ENCODE measurements at places on chromosomes 5 and 9.

- DNase-seq: no peak
These were observed 160.8 kb downstream of the CEMIP2 start for GRCh38 chr9:71607461-71607881.

DNA sequence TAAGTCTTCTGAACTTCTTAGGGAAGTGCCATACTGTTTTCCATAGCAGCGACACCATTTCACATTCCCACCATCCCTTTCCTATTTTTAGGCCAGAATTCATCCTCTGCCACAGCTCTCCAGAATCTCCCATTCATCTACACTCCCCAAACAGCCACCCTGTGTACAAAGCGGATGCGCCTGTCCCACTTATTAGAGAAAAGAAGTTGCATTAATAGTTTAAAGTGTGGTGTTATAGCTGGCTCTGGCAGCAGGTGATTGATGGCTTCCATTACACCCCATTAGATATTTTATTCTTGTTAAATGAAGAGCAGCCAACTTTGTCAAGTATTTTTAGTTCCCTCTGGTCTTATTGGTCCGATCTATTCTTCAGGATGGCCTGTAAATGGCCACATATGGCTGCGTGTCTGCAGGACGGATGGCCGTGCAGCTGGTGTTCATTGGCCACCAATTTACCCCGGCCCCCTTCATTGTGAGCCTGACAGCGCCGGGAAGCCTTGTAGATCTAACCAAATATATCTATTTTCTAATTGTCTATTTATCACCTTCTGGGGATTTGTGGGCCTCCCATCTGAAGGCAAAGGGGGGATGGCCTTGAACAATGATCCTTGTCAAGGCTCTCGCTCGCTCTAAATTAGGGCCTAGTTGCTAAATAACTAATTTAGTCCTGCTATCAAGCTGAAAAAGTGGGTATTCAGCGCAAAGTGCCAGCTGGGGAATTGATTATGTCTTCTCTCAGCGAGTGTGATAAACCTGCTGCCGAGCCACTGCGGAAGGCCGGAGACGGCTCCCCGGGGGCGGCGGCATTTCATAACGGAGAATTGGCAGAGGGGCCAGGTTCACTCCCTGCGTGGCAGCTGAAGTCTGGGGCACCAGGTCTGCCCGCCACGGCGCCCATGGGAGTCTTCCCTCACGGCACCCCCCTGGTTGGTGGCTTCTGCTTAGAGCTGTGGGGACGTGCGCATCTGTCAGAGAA is 141.1 kb downstream of the MELK start:
- DNase-seq: no peak

DNA sequence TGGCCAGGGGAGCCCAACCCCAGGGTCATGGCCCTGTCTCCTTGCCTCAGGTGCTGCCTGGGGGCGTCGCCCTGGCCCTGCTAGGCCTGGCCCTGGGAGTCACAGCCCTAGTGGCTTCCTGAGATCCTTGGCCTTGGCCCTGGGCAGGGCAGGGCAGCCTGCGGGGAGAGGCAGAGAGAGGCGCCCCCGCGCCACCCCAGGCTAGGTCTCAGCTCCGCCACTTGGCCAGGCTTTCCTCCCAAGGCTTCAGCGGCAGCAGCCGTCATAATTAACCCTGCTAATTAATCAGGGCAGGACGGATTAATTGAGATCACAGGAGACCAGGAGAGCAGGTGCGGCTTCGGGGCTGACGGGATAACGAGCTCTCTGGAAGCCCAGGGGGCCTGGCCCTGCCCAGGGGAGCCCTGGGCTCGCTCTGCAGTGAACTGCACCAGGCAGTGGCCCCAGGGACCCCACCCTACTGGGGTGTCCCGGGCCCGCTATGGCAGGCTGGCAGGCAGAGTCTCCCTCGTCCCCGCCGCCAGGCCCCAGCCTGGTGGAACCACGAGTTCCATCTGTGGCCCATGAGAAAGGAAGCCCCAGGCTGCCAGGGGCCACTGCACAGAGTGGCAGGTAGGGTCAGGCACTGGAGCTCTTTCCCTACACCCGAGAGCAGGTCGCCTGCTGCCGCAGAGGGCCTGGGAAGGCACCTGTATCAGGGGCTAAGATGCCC is 269.6 kb downstream of the PBX3 start:
- no peak for DNase-seq

DNA sequence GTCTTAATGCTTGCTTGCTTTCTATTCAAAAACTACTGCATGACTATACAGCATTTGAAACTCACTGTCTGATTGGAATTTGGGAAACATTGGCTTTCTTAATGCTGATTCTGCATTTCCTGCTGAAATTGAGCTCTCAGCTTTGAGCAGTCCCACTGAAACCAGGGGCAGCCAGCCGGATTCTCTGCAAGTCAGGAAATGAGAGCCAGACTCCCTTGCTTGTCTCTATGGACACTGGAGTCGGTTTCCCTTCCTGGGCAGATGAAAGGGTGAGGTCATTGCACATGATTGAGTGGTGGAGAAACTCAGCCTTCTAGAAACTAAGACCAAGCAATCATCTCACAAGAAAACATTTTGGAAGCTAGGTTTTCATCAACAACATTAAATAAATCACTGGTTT is 119.7 kb upstream of the SPATA31C2 start:
- DNase-seq: no peak

- DNase-seq: no peak
These were observed 207.7 kb downstream of the MEF2C start for GRCh38 chr5:88675168-88675707.

DNA sequence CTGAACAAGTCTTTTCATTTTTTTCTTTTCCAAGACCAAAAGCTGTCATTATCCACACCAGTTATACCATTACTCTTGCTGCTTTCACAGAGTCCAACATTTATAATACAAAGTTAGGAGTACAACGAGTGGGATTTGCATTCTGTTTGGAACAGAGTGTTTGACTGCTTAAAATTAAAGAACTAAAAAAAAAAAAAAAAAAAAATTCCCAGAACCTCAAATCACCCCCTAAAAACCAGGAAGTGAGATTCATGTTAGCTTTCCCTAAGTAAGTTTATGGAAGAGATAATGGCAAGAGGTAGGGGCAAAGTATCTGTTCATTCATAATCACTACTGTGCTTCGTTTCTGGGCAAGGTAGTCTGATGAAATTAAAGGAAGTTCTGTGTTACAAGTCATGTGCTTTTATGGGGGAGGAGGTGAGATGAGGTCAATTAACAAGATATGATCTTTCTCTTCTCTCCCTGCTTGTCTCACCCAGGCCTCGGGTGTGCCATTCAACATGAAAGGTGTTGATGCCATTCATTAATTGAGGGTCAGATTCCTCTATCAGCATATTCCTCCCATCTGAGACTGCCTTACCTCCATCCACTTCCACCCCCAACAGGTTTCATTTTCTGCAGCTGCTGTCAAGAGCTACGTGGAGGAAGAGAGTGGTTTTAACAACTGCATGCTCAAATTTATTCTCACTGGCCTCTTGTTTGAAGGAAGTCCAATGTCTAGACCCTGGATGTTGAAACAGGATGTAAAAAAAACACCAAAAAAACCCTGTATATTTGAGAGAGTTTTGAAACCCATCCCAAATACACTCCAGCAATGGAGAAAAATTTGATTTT is 58.1 kb downstream of the MARCHF3 start:
- DNase-seq: peak; percentile 34

DNA sequence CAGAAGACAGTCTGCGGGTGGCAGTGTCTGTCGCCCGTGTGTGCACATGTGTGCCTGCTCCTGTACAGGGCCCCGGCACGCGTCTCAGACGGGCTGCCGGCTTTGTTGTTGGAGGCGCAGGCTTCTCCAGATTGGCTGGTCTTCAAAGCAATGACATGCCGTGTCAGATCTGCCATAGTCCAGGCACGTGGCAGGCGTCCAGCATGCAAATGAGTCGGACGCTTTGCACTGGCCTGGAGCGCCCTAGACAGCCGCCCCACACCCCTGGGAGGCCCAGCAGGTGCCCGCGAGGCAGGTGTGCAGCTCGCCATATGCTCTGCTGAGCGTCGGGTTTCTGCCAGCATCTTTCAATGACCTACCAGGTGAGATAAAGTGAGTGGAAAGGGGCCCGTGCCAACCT is 71.5 kb downstream of the GADD45G start:
- DNase-seq: no peak

DNA sequence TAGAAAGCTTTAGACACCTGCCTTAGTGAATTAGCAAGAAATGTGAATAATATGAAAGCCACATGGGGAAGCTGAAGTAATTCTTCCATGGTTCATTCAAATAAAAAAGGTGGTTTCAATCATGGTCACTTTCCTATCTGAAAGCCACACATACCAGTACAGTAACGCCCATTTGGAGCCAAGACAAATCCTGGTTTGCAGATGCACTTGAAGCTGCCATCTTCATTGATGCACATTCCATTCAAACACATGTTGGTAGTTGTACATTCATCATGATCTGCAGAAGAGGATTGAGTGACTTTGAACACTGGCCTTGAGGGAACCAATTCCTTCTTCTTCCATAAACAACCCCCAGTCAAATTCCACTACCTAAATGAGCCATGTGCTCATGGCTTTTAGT is 161.5 kb downstream of the FBN2 start:
- DNase-seq: no peak

- no peak for DNase-seq
These were observed at the start of gene GRIN1 for GRCh38 chr9:137138722-137139467. Gene GRIN1, plus strand, starts transcription at chr9:137139154. Its CDS starts 333 bp downstream, at chr9:137139487.

DNA sequence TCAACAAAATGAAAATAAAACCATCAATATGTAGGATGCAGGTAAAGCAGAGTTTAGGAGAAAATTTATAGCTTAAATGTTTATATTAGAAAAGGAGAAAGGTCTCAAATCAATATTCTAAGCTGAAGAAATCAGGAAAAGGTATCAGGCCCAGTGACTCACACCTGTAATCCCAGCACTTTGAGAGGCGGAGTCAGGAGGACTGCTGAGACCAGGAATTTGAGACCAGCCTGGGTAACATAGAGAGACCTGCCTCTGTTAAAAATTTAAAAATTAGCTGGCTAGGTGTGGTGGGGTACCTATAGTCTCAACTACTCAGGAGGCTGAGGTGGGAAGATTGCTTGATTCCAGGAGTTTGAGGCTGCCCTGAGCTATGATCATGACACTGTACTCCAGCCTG is 32.2 kb downstream of the CCDC69 start:
- no peak for DNase-seq

DNA sequence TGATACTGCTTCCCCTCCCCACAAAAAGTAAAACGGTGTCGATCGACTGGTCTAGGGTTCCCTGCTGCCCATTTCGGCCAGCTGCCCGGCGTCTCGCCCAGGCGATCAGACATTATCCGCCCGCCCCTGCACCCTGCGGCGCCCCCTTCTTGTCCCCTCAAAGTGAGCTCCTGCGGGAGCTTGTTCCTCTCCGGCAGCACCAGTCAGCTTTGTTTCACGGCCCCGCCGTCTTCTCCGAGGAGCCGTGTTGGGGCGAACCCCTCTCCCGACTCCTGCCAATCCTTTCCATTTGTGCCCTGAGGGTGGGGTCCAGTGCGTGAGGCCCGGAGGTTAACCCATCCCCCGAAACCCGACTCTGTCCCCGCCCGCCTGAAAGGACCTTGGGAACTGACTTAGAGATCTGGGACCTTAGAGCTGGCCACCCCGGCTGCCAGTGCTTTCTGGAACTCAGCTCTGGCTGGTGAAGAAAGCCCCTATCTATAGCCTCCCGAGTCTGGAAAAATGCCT is 518 bp downstream of the UBE2B start:
- peak; percentile 21 for DNase-seq

- DNase-seq: no peak
These were observed 581.9 kb upstream of the BRINP1 start for GRCh38 chr9:119951090-119951489.

- no peak for DNase-seq
These were observed 13.6 kb downstream of the UBE2D2 start for GRCh38 chr5:139574641-139575312.

DNA sequence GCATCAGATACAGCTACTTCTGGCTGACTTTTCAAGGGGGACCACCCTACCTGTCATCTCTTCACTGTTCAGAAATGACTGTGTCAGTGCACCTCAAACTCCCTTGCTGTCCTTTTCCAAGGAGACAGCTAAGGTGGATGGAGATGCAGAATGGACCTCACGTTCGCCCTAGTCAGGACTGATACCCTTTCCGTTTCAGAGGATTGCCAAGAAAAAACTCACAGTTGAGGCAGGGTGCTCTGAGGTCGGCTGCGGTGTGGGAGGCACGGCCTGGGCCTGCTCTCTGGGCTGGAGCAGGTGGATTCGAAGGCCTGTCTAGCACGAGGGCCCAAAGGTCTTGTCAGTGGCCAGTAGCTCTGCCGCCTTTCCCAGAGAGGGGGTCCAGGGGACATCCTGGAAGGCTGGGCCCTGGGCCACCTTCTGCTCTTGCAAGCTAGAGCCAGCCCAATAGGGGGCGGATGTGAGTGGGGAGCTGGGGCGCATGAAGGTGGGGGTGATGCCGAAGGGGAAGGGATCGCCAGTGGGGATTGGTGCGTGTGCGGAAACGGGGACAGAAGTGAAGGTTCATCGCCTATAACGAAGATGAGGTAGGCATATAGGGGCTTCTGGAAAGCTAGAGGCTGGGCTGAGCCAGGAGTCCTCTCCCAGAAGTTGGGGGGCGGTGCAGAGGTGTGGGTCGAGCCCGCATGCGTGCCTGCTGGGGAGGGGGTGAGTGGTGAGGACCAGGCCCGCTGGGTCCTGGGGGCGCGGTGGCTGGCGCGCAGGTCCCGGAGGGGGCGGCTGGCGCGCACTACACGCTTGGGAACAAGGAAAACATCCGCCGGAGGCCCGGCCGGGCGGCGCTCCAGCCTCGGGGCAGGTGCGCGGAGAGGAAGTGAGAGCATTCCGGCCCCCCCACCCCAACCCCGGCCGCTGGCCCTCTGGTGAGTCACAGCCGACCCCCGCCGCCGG is 2.5 kb upstream of the MSMP start:
- DNase-seq: peak; percentile 62

- DNase-seq: no peak
These were observed 99.9 kb downstream of the KLF4 start for GRCh38 chr9:107389617-107390071.

DNA sequence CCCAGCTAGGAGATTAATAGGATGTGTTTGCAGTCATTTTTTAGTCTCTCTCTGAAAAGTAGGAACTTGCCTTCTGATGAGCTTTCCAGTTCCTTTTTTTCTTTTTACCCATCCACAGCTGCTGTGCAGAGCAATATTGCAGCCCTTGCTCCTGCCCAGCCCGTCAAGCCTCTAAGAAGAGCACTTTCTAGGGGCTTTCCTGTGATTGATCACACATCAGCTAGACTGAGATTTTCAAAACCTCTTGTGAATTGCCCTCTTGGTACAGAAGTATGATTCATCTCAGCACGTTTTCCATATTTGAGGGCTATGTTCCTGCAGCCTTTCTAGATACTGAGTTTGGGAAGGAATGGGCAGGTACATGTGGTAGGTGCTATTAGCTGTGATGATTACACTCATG is 93.9 kb downstream of the GALNT10 start:
- DNase-seq: no peak

DNA sequence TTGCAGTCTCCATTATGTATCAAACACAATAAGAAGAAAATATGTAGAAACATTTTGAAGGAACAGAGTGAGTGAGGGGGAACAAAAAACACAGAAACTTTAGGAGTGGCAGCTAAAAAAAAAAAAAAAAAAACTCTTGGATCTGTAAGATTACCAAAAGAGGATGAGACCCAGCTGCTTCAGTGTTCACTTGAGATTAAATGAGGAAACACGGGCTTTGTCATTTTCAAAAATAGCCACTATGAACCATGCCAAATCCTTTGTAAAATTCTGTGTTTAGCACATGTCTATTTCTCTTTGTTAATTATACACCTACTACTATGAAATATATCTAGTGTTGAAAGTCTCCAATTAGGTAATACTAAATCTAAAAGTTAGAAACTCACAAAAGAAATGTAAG is 485.9 kb downstream of the EFNA5 start:
- DNase-seq: no peak

GRCh38 chr5:64502196-64502595 is 3.6 kb upstream of the RGS7BP start:
- no peak for DNase-seq

All from GM12891 (cell line).